HT1080 (cell line): ENCODE measurements at places on chromosomes 16 and 17. TPM values are rescaled to one million over a fixed set of nuclear protein-coding genes. Genes with fewer than 3 reads are reported as not detected.

INO80E gene
- 80.1 and 94.7 TPM in 2 replicates for total RNA-seq

CHST5 gene
- not detected in 2 replicates for total RNA-seq

KCNH6 gene
- not detected in 2 replicates for total RNA-seq

TBC1D3E gene
- total RNA-seq, result 0.60 TPM in 1 of 2 replicates, not detected in the other

CRYBA1 gene
- total RNA-seq, result not detected in 2 replicates

COX11 gene
- total RNA-seq, result 62.6 and 83.5 TPM in 2 replicates

TEKT5 gene
- total RNA-seq, result 0.11 TPM in 1 of 2 replicates, not detected in the other

SERPINF2 gene
- total RNA-seq, result 2.0 and 2.9 TPM in 2 replicates

PRR11 gene
- 28.2 and 44.1 TPM in 2 replicates for total RNA-seq

ATF7IP2 gene
- 3.6 and 6.7 TPM in 2 replicates for total RNA-seq

ADAD2 gene
- total RNA-seq, result not detected in 2 replicates

PRAC1 gene
- not detected in 2 replicates for total RNA-seq

USP43 gene
- total RNA-seq, result 0.07 and 0.84 TPM in 2 replicates

KRTAP3-2 gene
- not detected in 2 replicates for total RNA-seq

DNAI2 gene
- not detected in 2 replicates for total RNA-seq

PLD6 gene
- not detected in 2 replicates for total RNA-seq

COL1A1 gene
- 1.3 and 1.4 TPM in 2 replicates for total RNA-seq

SCNN1G gene
- not detected in 2 replicates for total RNA-seq

ITGAD gene
- 0.03 TPM in 1 of 2 replicates, not detected in the other for total RNA-seq

ERBB2 gene
- 17.1 and 17.8 TPM in 2 replicates for total RNA-seq

STUB1 gene
- total RNA-seq, result 208 and 257 TPM in 2 replicates

KIF18B gene
- 13.1 and 15.9 TPM in 2 replicates for total RNA-seq

KRTAP4-9 gene
- total RNA-seq, result 0.29 and 0.57 TPM in 2 replicates

KRT32 gene
- total RNA-seq, result not detected in 2 replicates

RBBP6 gene
- total RNA-seq, result 13.9 and 15.4 TPM in 2 replicates

ORC6 gene
- 44.9 and 47.7 TPM in 2 replicates for total RNA-seq

VAMP2 gene
- total RNA-seq, result 2.7 and 4.6 TPM in 2 replicates

MEOX1 gene
- not detected in 2 replicates for total RNA-seq

SLC52A1 gene
- not detected in 2 replicates for total RNA-seq

KRTAP3-1 gene
- not detected in 2 replicates for total RNA-seq

ALOXE3 gene
- 0.60 and 1.0 TPM in 2 replicates for total RNA-seq

CDK12 gene
- total RNA-seq, result 39.4 and 43.5 TPM in 2 replicates

SLC9A5 gene
- total RNA-seq, result 0.57 and 1.9 TPM in 2 replicates

ABCA9 gene
- total RNA-seq, result not detected in 2 replicates

RMI2 gene
- 9.4 and 14.2 TPM in 2 replicates for total RNA-seq
